Activated CD4-positive, alpha-beta T cell treated with anti-CD3 and anti-CD28 coated beads, Interleukin-2, amount 50 U/mL, for 4 hours (primary cell): ENCODE measurements at places on chromosomes 12 and 14.

- DNase-seq = no peak
Measured at GRCh38 chr12:94648578-94648977, 1.8 kb downstream of the TMCC3 start.

DNA sequence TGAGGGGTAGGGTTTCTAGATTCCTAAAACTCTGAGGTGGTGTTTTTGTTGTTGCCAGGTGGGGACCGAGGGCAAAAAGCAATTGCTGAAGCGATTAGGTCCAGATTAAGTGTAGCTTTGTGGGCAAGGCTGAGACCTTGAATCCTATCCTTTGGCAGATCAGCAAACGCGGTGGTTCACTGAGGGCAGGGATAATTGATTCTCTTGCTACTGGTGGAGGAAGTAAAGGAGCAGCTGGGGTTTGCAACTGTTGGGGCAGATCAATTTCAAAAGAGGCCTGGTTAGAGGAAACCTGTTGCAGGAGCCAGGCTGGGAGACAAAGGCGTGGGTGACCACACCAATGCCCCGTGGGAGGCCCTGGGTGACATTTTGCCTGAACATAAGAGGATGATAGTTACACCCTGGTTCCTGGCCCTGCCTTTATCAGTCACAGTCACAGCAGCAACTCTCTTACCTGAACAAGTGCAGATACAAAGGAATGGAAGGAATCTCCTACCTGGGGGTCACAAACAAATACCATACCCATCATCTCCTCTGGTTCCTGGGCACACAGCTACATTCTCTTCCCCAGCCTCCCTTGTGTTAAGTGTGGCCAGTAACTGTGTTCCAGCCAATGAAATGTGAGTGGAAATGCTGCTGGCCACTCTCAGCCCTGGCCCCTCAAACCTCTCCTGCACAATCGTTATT is 43.3 kb upstream of the RASSF3 start:
- no peak for DNase-seq

DNA sequence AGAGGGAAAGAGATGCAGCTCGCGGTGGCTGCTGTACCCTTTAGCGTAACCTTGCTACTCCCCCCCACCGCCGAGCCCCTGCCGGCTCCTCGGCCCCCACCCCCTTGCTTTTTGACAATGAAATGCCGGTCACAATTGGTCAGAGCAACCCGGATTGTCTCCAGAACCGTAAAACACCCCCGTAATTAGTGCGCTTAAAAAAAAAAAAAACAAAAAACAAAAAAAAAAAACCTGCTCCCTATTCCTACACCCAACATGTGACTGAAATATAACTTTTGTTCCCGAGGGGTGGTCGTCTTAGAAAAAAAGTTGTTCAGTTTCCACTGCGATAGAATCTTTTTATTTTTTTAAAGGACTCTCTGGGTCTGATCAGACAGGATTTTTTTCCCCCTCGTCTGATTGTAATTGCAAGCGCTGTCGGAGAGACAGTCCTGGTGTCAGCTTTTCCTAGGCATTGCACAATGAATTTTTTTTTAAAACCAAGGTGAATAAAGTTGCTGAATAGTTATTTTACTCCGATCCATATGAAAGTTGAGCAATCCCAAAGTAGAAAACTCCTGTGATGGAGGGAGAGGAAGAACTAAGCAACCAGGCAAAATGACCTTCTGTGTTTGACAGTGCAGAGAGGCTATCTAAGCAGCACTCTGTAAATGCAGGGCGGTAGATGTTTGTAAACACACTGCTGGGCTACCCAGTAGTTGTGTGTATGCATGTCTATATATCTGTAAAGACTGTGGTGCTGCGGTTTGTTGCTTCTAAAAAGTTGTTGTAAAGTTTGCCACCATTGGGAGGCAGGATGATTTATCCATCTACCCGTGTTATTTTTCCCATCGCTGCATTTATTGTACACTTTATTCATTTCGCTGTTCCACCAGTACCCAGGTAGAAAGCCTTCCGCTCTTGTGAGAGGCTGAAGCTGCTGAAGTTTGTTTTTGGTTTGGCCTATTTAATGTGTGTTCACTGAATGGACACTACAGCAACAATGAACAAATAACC is 1.1 kb downstream of the ETV6 start:
- no peak for DNase-seq

DNA sequence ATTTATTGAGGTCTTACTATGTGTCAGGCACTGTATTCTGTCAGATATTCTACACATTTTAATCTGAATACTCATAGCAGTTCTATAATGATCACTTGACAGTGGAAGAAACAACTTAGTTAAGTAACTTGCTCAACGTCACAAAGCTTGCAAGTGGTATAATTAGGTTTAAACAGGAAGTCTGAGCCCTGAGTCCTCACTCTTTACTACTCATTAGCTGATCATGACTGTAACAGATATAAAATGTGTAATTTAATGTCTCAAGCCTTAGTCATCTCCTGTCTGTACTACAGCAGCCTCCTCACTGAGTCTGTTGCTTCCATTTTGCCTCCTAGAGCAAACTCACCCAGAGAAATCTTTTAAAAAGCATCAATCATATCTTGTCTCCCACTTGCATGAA is 38.9 kb downstream of the PPP4R4 start:
- no peak for DNase-seq

- DNase-seq = no peak
Measured at GRCh38 chr12:67111182-67111581, 158.0 kb upstream of the CAND1 start.

GRCh38 chr12:64532734-64533351 is 77.5 kb upstream of the RASSF3 start:
- DNase-seq = no peak

- peak; percentile 77 for DNase-seq
Measured at GRCh38 chr14:21868442-21869046, 194.9 kb upstream of the OR4E1 start.

- DNase-seq = no peak
Measured at GRCh38 chr14:104912053-104912452, 12.6 kb upstream of the PLD4 start.

DNA sequence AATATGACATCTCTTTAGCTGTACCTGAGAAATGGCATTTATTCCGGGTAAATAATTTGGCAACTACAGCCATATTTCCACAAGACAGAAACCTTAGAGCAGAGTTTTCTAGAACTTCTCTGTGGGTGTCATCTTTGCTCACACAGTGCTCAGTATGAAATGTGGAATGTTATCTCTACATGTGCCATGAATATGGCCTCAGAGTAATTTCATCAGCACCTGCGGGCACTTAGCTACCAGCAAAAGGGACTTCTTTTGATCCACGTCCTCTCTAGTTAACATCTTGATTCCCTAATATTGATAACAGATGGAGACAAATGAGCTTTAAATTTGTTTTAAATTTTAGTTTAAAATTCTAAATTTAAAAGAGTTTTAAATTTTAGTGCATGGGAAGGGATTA is 2.9 kb upstream of the ATG14 start:
- no peak for DNase-seq

GRCh38 chr14:55111122-55111708 is 17.8 kb upstream of the LGALS3 start:
- DNase-seq = no peak

DNA sequence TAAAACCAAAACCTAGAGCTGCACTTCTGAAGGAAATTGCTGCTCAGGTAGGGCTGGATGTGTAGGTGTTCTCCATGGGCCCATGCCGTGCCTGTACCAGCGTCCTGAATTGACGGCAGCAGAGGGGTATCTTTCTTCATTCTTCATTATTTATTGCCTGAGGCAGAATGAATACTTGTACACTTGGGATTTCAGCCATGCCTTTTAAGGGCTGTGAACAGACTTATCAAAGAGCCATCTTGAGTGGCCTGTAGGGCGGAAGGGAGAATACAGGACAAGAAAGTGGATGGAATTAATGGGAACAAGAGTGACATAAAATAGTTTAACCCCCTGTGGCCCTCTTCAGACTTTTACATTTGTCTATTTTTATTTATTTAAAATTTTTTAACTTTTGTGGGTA is 61.4 kb downstream of the RASSF3 start:
- DNase-seq = no peak

DNA sequence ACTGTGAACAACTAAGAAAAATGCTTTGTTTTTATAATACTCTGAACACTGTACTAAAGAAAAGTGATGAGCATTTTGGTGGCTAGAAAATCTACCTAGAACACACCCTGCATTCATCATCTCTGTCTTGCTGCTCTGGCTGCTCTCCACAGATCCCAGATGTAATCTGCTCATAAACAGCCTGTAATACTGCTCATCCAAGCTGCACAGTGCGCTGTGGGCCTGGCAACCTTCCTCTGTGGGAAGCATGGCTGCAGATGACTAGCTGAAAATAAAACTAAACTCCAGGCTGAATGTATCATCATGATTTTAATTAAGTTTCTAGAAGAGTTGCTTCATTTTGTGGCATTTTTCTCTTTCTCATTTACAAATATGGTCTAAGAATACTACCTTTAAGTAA is 200.7 kb downstream of the SLC2A13 start:
- no peak for DNase-seq

GRCh38 chr12:29241821-29242591 is 92.9 kb downstream of the FAR2 start:
- no peak for DNase-seq

DNA sequence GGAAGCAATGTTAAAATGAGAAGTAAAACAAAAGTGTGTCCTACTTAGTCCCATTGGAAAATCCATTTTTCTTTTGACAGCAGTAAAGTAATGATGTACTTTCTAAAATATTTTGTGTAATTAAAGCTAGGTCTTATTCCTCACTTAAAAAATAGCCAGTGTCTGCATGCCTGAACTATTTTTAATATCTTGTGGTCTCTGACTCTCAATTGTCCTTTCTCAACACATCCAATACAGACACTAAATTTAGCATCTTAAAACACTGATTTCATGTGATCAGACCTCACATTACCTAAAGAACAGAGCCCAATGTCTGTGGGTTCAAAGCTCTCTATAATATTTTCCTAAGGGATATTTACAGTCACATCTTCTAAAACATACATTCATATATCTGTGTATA is 108.0 kb downstream of the DERA start:
- no peak for DNase-seq

GRCh38 chr14:30559638-30560091 is 707 bp downstream of the G2E3 start:
- DNase-seq = no peak

DNA sequence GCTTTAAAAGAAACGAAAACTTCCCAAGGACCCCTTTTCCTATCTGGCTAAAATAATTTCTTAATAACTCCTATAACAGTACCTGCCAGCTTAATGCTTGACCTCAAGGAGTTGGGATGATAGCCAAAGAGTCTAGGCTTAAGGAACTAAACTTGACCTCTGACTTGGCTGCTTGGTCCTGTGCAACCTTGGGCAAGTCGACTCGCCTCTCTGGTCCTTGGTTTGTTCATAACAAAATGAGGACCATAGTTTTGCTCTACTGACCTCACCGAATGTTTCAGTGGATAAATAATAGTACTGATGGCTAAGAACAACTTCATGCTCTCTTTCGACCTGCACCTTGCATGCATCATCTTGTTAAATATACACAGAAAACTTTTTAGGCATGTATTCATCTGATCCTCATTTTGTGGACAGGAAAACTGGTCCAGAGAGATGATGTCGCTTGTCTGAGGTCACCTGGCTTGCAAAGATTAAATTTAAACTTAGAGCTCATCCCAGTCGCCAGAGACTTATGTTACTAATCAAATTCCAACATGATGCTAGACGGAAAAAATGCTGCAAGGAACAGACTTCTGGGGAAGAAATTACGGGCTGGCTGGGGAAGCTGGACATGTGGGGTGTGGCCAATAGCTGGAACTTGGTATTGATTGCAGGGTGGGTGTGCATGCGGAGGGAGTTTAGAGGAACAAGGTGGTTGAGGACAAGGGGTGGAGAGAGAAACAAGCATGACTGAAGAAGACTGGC is 38.0 kb upstream of the WSCD2 start:
- DNase-seq = no peak

- no peak for DNase-seq
Measured at GRCh38 chr12:94595152-94595551, 55.2 kb downstream of the TMCC3 start.

DNA sequence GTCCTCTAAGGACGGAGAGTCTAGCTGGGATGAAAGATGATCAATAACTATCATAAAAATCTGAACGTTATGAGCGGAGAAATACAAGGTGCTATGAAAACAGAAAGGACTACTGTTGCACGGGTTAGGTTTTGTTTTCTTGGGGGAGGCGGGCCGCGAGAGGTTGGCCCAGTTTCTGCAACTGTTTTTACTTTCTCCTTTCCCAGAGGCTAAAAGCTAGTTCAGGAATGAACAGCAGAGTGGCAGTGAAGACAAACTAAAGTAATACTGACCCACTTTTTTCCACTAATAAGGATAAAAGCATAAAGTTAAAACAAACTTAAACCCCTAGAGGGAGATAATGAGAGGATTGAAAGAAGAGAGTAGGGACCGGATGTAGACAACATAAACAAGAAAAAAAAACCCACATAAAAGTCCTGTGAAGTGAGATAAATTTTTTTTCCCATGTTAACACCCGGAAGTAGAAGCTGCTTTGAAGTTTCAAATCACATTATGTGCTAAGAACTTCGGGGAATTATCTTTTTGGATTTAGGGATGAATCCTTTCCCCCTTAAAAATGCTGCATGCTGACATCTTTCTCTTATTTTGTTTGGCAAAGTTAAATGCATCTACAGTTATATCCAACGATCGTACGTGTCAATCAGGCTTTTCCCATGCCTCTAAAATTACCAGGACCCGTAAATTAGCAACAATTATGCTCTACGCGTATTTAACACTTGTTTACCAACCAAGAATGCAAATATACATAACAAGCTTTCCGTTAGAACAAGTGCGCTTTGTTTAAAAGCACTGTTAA is 1.0 kb upstream of the CDK17 start:
- DNase-seq = peak; percentile 20
